ENCODE measurements at places on chromosomes 2 and 18.

- peak; percentile 37 for DNase-seq
These were observed 12.1 kb downstream of the RNF149 start for GRCh38 chr2:101296371-101296770.

- no peak for DNase-seq
These were observed 8.1 kb downstream of the IL37 start for GRCh38 chr2:112919086-112919485.

DNA sequence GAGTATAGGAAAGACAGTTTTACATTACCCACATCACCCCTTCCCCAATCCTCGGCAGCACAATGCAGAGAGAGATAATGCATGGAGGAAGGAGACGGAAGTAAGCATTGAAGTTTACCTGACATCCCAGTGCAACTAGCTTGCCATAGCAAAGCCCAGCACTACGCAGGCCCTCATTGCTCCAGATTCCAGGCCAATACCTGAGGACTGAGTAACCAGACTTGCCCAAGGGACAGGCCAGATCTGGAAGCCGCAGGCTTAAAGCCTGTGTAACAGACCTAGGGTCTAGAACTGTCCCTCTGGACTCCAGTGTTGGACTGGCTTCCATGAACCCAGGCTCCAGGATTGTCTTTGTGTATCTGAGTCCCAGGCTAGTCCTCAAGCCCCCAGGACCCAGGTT, 17.6 kb downstream of the SERPINB4 start:
- DNase-seq, result no peak

GRCh38 chr2:237150831-237151375, 65.2 kb downstream of the COPS8 start:
- no peak for DNase-seq

- DNase-seq, result no peak
These were observed 74.2 kb downstream of the MBD2 start for GRCh38 chr18:54150226-54150625.

DNA sequence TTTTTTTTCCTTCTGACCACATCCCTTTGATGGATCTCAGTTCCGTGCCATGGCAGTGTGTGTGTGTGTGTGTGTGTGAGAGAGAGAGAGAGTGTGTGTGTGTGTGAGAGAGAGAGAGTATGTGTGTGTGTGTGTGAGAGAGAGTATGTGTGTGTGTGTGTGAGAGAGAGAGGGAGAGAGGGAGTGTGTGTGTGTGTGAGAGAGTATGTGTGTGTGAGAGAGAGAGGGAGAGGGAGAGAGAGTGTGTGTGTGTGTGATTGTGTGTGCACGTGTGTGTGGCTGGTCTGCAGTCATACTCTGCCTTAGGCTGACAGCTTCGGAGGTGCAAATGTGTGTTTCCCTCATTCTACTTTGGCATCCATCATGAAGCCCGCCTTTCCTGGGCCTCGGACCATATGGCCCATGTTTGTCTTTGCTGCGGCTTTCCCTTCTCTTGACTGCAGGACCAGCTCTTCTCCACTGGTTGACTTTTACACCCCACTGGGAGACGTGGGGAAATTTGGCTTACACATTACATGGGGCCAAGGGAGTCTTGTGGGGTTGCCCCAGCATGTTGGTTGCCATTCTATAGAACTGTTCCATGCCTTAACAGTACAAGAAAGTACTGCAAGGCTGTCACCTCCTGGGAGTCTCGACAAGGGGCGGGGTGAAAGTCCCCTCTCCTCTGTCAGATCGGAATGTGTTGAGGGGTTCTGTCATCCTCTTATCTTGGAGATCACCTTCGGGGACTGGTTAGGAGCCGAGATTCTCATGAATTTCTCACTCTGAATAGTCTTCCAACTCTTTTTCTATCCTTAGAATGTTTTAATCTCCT, 21.6 kb downstream of the TSN start:
- no peak for DNase-seq

GRCh38 chr18:27185025-27185763, at the start of gene CHST9:
Gene CHST9, minus strand, starts transcription at chr18:27185308. Its CDS starts 42,499 bp downstream, at chr18:27142809.
- DNase-seq, result no peak

- DNase-seq, result no peak
These were observed 24.5 kb upstream of the SLC8A1 start for GRCh38 chr2:40476436-40476835.

DNA sequence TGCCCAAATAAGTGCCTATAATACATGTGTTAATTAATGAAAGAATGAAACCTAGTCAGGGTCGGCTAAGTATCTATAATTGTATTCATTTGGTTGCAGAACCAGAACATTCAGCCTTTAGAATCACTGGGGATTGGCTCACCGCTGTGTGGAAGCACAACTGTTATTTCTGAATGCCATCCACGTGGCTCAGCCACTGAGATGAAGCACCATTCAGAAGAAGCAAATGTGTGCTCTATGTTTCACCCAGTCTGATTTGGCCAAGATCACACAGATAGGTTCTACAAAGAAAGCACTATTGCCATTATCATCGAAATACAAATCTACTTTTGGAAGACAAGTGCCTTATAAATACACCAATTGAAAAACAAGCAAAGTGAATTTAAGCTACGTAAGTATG, 30.6 kb upstream of the SPOPL start:
- DNase-seq, result no peak

GRCh38 chr2:238986491-238987351, 138.8 kb downstream of the TWIST2 start:
- DNase-seq, result no peak

All from AG08395 (cell line).